K562 (cell line): ENCODE measurements at places on chromosomes 2 and 18. TPM values are rescaled to one million over a fixed set of nuclear protein-coding genes. Genes with fewer than 3 reads are reported as not detected.
A peak's percentile ranks its signal among the peaks of the same experiment; 100 is the strongest.

The POU3F3 gene
- total RNA-seq, result not detected in 2 replicates

DNA sequence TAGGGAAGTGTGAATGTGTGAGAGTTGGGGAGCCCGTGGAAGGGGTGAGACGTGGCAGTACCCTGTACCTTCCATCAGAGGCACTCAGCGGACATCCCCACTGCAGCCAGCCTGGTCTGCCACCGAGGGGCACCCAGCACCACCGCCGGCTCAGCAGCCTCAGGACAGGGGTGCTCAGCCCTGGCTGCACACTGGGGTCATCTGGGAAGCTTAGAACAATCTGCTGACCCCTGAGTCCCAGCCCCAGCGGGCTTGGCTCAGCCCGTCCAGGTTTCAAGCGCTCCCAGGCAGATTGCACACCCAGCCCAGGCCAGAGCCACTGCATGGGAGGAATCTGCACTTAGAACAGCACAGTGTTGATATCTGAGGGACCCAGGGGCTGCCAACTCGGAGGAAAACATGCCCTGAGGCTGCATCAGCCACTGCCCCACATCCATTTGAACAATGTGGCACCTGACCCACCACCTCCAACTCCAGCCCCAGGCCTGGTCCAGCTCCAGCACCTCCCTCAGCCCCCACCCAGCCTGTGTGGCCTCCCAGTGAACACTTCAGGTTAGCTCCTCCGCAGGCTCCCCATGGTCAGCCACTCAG, 147.1 kb upstream of the OTOS start:
- no peak overlapping the region for H3K4me3 ChIP-seq
- no peaks in the 10 kb centered on the region for H3K4me1 ChIP-seq
- H3K27ac ChIP-seq, result no peak overlapping the region
- H3K27me3 ChIP-seq, result peaks cover 2% of the 10 kb centered on the region; the same call in 2 of the 3 replicates
- H3K36me3 ChIP-seq, result no peaks in the 10 kb centered on the region

The SERPINB7 gene
- total RNA-seq, result not detected in 2 replicates

GRCh38 chr2:127080226-127080937, 26.6 kb downstream of the BIN1 start:
- DNase-seq, result peak; percentile 65
- no peak overlapping the region for H3K4me3 ChIP-seq
- H3K27me3 ChIP-seq, result peaks cover 31% of the 10 kb centered on the region
- H3K27ac ChIP-seq, result no peak overlapping the region
- peaks cover 9% of the 10 kb centered on the region; the same call in 2 of the 3 replicates for H3K4me1 ChIP-seq

- no peak overlapping the region for H3K4me3 ChIP-seq
- H3K36me3 ChIP-seq, result peaks cover 86% of the 10 kb centered on the region
- no peak for DNase-seq
- peaks cover 11% of the 10 kb centered on the region for H3K4me1 ChIP-seq
- H3K27ac ChIP-seq, result no peak overlapping the region
Observed at GRCh38 chr2:238434846-238435751, 8.4 kb downstream of the ASB1 start.
